Stimulated activated CD8-positive, alpha-beta memory T cell treated with anti-CD3 and anti-CD28 coated beads, Interleukin-4, amount 100 ng/mL, for 24 hours (primary cell): ENCODE measurements at places on chromosomes 13 and 19.

GRCh38 chr19:19067276-19068072, 3.7 kb downstream of the SLC25A42 start:
- no peak for DNase-seq

- no peak for DNase-seq
Measured at GRCh38 chr13:106958621-106959048, 390.7 kb upstream of the ARGLU1 start.

- DNase-seq = no peak
Measured at GRCh38 chr13:25149711-25150110, 22.4 kb downstream of the AMER2 start.

DNA sequence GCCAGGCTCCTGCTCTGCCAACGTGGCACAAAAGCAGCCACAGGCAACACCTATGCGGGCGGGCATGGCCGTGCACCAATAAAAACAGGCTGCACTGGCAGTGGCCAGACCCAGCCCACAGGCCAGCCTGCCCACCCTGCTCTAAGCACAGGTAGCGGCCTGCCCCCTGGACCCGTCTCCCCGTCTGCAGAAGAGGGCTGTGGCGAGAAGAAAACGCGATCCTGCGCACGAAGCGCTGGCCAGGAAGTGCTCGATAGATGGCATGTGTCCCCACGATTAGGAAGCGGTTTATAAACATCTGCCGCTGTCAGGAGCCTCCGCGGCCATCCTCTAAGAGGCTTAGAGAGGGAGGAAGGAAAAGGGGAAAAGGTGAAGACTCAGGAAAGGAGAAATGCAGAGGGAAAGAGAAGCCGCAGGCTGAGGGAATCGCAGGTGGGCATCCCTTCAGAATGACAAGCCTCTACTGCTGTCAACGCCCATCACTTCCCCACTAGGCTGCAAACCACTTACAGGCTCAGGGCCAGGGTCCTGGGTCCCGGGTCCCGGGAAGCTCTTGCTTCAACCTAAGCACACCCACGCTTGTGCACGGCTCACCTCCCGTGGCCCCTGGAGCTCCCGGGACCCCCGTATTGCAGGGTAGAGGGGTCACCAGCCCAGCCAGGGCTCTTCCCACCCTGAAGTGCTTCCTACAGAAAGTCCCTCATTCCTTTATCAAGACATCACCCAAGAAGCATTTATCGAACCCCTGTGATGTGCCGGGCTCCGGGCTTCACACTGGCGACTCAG, 10.5 kb downstream of the MLLT1 start:
- no peak for DNase-seq

DNA sequence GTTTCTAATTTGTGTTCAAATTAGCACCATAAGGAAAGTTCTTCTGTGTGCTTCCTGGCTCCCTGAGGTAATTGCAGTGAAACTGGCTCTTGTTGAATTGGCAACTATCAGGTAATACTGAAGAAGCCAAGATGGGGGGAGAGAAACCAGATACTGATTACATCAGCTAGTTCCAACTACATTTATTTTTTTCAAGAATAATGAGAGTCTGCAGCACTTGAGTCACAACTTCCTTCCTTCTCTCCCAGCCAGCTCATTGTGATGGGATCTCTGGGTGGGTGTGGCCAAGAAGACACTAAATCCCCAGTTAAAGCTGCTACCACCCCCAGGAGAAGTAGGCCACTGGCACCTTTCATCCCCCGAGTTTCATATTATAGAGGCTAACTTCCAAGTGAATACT, 100.7 kb upstream of the RXFP2 start:
- DNase-seq = no peak

GRCh38 chr13:90686442-90686841, 661.0 kb upstream of the MIR17HG start:
- DNase-seq = no peak

DNA sequence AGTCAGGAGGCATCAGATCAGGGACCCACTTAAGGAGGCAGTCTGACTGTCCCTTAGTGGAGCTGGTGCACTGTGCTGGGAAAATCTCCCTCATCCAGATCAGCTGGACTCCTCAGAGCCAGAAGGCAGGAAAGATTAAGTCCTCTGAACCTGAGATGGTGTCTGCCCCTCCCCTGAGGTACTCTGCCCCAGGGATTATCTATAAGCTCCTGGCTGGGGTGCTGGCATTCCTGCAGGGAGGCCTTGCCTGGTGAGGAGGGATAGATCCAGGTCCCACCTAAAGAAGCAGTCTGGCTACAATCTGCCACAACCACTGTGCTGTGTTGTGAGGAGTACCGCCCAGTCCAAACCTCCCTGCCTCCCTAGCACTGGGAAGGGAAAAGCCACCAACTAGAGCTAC, 81.2 kb downstream of the NHLRC3 start:
- DNase-seq = no peak

- no peak for DNase-seq
Measured at GRCh38 chr19:49609499-49610092, 18.6 kb downstream of the PRR12 start.

DNA sequence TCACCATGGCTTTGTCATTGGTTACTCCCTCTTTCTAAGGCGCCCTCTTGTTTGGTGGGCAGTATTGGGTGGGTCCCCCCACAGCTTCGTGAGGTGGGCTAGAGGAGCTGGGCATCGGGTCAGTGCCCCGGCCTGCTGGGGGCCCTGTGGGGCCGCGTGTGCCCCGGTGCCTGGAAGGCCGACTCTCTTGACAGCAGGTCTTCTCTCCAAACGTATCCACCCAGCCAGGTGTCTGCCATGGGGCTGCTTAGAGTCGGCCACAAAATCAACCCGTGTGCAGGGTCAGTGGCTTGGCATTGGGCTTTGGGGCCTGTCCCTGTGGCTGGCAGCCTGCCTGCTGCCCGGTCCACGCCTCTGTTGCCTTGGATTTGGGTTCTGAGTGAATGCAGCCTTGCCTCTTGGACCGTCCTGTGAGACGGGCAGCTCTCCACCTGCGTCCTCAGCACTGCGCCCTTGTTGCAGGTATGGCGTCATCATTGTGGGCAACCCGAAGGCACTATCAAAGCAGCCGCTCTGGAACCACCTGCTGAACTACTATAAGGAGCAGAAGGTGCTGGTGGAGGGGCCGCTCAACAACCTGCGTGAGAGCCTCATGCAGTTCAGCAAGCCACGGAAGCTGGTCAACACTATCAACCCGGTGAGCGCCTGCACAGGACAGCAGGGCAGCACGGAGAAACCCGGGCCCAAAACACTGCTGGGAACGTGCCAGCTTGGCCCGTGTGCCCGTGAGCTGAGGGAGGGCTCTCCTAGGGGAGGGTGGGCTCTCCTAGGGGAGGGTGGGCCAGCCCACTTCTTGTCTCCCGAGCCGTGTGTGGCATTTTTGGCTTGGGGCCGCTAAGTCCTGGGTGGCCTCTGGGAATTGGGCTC, 31.4 kb downstream of the UPF1 start:
- no peak for DNase-seq

GRCh38 chr13:91747186-91747585, 348.8 kb downstream of the GPC5 start:
- no peak for DNase-seq

GRCh38 chr13:80881495-80881894, 540.6 kb upstream of the SPRY2 start:
- no peak for DNase-seq
